ENCODE measurements at places on chromosomes 4 and X. TPM values are rescaled to one million over a fixed set of nuclear protein-coding genes. Genes with fewer than 3 reads are reported as not detected.

Gene AVPR2
- total RNA-seq = not detected

Gene CYBB
- total RNA-seq = 0.05 TPM

Gene GPR173
- total RNA-seq = not detected

Gene DHX15
- 109 TPM for total RNA-seq

Gene KLHL13
- total RNA-seq = 0.39 TPM

Gene CDX4
- total RNA-seq = not detected

Data from A549 treated with CpdA at 1 μM for 4 hours (cell line).